ENCODE measurements at places on chromosomes 7 and 10.

DNA sequence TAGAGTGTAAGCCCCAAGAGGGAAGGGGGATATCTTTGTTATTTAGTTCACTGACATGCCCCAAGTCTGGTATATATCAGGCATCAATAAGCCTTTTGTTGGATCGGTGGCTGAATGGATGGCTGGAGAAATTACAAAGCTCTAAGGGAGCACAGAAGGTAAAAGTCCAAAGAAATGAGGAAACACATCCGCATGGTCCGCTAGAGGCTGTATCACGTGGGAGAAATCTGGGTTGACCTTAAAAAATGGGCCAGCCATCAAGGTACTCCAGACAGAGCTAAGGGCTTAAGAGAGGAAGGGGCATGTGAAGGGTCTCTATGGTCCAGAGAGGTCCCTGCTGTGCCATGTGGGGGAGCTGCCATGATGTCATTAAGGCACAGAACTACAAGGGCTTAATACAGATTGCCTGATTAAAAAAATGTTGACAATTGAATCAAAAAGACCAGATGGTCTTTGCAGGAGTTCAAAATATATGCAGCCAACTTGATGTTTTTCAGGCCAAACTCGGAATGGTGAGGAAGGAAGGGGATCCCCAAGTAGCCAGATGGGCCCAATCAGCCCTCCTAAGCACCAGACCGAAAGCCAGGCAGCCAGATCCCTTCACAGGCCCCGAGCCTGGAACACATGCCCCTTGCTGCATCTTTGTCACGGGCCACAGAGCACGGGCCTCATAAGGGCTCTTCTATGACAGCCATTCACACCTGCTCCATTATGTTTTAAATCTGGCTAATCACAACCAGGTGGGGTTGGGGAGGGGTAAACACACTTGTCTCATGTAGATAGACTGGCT lies 31.9 kb downstream of the SCRN1 start:
- DNase-seq: no peak

GRCh38 chr7:148964483-148965267 lies 63.6 kb downstream of the PDIA4 start:
- DNase-seq: no peak

- DNase-seq: no peak
Measured at GRCh38 chr10:132270256-132270655, 37.5 kb downstream of the STK32C start.

- DNase-seq: no peak
Measured at GRCh38 chr7:100088621-100089457, at the start of gene COPS6. Gene COPS6 (plus strand): TSS chr7:100088969. CDS start chr7:100088991, 22 bp downstream.

- no peak for DNase-seq
Measured at GRCh38 chr10:8910314-8910713, 855.8 kb downstream of the GATA3 start.

DNA sequence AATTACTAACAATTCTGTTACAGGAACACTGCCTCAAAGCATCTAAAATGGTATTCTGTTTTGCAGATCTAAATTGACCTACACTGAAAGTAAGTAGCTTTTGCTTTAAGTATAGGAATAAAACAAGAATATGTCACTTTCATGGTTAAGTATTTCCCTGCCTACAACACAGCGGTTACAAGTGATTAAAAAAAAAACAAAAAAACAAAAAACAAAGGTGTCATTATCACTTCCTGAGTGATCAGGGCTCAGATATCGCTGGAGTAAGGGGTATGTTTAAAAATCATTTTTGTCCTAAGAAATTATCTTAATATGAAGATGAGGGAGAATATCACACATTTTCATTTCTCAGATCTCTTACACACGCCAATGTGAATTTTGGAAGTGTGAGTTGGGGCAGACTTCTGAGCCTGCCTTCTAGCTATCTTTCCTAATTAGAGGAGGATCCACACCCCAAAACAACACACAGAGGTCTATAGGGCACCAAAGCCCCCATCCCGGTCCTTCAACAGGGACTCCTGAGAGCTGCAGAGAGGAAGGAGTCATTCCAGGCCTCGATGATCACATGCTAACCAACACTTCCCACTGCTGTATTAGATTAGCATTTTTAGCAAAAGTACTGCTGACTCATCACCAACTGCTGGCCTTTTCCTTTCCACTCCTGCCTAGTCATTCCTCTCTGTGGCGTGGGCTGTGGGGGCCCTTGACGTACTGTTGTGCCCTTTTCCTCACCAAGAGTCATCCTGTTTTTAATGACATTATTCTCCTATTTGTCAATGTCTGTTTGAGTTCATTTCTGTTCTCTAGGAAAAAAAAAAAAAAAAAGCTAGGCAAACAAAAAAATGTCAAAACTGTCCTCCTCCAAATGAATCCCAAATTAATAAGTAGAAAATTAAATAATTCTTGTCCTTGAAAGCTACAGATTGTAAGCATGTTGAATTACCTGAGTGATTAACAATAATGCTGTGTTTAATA lies 31.2 kb downstream of the PRTFDC1 start:
- DNase-seq: peak; percentile 69

Data from AG04449 (cell line).